Eye (tissue), 1 donor: ENCODE measurements at places on chromosomes 12 and 14.
A peak's percentile ranks its signal among the peaks of the same experiment; 100 is the strongest.

DNA sequence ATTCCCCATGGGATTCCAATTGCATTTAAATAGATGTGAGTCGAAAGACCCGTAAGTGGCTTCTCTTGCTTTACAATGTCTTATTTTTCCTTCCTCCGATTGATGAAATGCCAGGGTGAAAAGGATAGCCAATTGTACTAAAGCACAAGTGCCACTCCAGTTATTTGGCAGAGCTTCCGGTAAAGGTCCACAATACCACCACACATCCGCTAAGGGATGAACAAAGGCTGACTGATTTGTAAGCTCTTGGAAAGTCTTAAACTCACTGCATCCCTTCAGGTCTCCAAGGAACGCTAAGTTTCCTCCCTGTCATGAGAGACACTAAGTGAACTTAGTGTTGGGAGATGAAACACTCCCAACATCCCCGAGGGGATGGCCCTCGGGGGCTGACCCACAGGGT is 21.2 kb upstream of the RNASE1 start:
- DNase-seq = no peak

- DNase-seq = no peak
These were observed 46.9 kb downstream of the DLK1 start for GRCh38 chr14:100773331-100774163.

- no peak for DNase-seq
These were observed 131.7 kb downstream of the MIPOL1 start for GRCh38 chr14:37329189-37330001.

- no peak for DNase-seq
These were observed 50.8 kb downstream of the TSHR start for GRCh38 chr14:81006266-81006665.

GRCh38 chr12:120252071-120252906 is 13.2 kb downstream of the PXN start:
- no peak for DNase-seq

- no peak for DNase-seq
These were observed 3.5 kb downstream of the ELK3 start for GRCh38 chr12:96197503-96198272.

GRCh38 chr12:11607313-11608081 is 42.0 kb upstream of the ETV6 start:
- DNase-seq = peak; percentile 2

DNA sequence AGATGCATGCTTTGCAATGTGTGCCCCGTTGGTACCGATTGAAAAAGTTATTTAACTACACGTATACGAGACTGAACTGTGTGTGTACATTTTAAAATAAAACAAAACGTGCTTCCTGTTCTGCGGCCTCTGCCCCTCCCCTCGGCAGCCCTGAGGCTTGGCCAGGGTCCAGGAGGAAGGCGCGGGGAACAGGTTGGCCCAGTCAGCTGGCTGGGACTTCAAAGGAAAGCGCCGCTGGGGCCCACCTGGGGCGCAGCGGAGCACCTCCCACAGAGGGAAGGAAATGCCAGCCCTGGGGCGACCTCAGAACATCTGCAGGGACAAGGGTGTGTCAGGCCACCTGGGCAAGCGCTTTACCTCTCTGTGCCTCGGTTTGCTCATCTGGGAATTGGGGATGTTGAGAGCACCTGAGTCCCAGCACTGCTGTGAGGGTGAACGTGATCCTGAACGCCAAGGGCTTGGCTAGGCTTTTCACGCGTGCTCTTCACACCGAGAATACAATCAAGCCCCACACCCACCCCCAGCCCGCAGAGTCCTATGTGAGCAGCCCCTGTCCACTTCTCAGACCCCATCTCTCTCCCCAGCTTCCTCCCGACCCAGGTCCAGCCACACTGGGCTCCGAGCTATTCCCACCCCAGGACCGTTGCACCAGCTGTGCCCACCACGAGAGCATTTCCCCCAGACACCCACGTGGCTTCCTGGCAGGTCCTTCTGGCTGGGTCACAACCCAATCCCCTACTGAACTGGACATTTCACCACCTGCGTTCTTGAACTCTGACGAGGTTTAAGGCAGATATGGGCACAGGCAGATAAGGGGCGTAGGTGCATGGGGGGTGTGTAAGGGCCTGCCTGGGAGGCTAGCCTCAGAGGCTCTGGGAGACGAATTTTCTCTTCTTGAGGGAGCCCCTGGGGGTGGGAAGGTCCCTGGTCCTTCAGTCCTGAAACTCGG is 41.9 kb upstream of the NCOR2 start:
- peak; percentile 78 for DNase-seq

GRCh38 chr12:8037046-8037663 is 4.6 kb downstream of the FOXJ2 start:
- no peak for DNase-seq

GRCh38 chr14:104341532-104342434 is 203.4 kb downstream of the KIF26A start:
- peak; percentile 78 for DNase-seq

GRCh38 chr12:66647034-66647691 is 31.7 kb downstream of the GRIP1 start:
- no peak for DNase-seq

GRCh38 chr14:63855281-63855680 is 2.5 kb downstream of the SYNE2 start:
- no peak for DNase-seq

DNA sequence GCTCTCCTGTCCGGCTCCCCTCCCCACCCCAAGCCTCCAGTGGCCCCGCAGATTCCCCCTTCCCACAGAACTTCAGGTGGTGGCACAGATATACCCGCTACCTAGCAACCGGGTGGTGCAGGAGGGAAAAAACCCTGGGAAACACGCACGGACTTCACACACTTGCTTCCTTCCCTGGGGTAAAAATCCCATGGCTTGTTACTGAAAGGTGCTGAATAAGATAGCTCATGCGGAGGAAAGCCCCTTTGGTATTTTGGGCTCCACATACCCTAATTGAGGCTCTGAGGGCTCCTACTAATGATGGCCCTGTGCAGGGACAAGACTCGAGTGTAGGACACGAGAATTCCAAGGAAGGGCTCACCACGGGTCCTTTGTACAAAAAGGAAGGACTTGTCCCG is 869 bp upstream of the RIMBP2 start:
- DNase-seq = peak; percentile 58

GRCh38 chr12:93856611-93857010 is 179.4 kb downstream of the CRADD start:
- no peak for DNase-seq
